ENCODE measurements at places on chromosomes 6 and 20. TPM values are rescaled to one million over a fixed set of nuclear protein-coding genes. Genes with fewer than 3 reads are reported as not detected.

The NKAPL gene
- total RNA-seq = not detected

The GPR63 gene
- total RNA-seq = 0.48 TPM

The MYCT1 gene
- not detected for total RNA-seq

The CENPW gene
- 14.3 TPM for total RNA-seq

The CLVS2 gene
- not detected for total RNA-seq

The ALDH8A1 gene
- total RNA-seq = 0.42 TPM

The RUNX2 gene
- total RNA-seq = 25.3 TPM

- no peak for DNase-seq
These were observed 51.9 kb upstream of the UBR2 start for GRCh38 chr6:42511803-42512422.

DNA sequence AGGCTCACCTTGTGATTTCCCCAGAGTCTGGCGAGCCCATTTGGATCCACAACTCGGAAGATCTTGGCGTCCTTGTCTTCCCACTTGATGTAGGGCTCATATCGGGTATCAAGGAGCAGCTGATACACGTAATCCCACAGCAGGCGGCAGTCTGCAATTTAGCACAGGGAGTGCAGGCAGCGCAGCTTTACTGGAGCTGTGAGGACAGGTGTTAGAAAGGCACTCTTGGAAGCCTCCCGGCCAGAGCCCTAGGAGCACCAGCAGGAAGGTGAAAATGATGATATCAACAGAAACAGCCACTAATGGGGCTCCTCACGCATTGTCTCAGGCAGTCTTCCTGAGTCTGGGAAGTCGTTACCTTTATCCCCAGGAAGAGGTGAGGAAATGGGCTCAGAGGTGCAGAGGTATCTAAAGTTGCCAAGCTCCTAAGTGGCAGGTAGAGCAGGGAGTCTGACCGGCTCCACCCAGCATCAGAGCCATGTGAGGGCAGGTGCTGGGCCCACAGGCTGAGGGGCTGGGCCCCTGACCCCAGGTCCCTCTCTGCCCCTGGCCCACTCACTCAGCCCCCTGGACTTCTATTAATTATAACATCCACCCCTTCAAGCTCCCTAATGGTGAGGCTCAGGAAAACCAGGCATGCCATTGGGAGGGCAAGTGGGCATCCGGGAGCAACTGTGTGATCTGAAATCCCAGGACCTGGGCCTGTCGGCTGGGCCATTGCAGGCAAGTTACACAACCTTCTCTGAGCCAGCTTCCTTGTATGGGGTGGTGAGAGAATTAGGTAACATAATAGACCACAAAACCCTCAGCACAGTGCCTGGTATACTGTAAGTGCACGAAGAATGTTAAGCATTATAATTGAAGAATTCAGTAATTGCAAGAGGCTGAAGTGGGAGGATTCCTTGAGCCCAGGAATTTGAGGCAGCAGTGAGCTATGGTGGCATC lies 18.3 kb downstream of the ETV7 start:
- DNase-seq = no peak

DNA sequence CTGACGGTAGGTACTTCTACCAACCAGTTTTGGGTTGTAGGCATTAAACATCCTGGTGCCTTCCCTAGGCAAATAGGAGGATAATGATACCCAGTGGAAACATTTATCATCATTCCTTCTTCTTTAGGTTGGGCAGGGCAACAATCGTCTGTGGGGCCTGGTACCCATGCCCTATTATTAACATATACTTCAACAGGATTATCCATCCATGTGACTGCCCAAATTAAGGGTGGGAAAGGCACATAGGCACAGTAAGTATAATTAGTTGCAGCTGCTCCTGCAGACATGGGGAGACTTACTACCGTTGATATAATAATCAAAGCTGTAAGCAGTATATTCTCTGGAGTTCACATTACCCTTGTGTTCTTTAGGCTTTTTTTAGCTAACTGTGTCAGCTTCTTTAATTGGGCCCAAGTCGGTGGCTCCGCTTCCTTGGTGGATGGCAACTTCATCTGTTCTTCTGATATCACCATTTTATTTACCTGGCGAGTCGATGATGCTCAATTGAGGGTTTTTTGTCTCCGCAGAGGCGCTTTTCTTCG lies 16.8 kb downstream of the RPL7L1 start:
- DNase-seq = no peak

GRCh38 chr6:130466052-130466747 lies 100.4 kb downstream of the TMEM200A start:
- DNase-seq = no peak

DNA sequence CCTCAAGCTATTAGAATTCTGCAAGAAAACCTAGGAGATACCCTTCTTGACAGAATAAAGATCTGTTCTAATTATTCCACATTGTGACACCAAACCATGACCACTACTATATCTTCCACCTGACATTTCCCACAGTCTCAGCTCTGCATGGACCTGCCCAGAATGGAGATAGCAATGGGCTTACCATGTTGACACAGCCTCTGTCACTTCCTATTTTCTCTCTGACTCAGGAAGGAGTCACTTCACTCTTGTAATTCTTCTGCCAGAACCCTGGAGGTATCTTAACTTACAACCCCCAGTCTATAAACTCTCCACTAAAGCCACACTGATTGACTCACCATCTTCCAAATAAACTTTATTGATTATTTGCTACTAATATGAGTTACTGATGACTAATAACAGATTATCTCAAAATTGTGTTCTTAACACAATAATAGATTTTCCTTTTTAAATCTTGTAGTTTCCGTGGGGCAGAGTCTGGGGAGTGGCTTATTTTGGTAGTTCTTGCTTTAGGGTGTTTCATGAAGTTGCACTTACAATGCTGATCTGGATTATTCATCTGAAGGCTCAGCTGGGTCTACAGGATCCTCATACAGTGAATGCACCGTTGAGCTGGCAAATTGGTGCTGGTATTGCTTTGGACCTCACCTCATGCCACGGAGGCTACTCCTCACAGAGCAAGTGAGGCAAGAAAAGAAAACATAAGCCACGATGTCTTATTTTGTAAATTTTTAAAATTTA lies 869.9 kb downstream of the KIF16B start:
- DNase-seq = no peak

- DNase-seq = no peak
These were observed 6.3 kb downstream of the RRBP1 start for GRCh38 chr20:17675519-17676377.

Measured in osteocyte (in vitro differentiated cells).